Activated effector memory CD4-positive, alpha-beta T cell treated with Interleukin-2 at 50 U/mL for 16 hours (primary cell): ENCODE measurements at places on chromosomes 6 and 20.

- DNase-seq, result no peak
Measured at GRCh38 chr6:24595910-24596525, 50.0 kb downstream of the KIAA0319 start.

DNA sequence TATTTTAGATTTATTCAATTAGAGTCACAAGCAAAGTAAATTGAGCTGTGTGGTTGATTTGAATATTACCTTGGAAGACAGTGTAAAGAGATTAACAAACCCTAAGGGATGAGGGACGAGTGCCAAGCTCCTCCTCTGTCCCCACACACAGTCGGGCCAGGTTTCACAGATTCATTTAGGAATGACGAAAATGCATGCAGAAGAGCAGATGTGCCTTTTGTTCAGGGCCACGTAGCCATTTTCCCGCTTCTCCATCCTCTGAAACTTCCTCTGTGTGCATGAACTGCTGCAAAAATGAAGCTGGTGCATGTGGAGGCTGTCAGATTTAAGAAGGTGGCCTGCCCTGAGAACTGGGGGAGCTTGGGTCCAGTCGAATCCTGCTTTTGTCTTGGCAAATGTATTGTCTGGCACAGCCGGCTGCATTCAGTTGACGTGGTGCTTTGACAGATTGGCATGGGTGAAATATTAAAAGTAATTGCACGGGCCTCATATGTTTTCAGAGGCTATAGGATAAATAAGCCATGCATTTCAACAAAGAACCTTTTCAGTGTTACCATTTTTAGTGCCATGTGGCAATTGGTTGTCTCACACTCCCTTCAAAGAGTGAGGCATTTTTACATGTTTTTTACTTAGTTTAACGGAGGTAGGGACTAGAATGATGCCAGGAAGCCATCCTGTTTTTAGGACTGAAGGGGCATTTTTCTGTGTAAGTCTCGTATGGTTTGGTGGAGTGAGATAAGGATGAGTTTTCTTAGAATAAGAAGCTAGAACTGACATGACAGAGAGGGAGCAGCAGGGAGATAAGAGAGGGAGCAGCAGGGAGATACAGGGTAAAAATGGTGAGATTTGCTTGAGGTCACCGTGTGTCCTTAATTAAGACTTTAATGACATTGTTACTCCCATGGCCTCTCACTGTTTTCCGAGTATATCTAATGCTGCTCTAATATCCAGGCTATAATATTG, 361.1 kb downstream of the NRN1 start:
- no peak for DNase-seq

GRCh38 chr20:57693002-57693582, 16.7 kb downstream of the PMEPA1 start:
- DNase-seq, result no peak

DNA sequence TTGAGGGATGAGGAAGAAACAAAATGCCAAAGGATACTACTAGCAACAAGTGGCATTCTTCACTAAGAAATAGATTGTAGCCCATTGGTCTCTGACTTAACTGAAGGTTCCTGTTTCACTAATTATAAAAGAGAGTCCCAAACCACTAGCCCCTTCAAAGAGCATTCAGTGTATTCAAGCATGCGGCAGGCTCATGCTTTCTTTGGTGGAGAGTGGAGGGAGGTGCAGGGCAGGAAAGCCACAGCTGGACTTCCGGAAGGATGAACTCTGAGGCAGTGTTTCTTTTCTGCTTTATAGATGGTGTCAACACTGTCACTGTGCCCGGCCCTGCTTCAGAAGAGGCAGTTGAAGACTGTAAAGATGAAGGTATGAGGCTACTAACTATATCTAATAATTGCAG, 636.1 kb downstream of the KIF16B start:
- no peak for DNase-seq

- DNase-seq, result no peak
Measured at GRCh38 chr20:18133962-18134361, 3.7 kb upstream of the KAT14 start.

DNA sequence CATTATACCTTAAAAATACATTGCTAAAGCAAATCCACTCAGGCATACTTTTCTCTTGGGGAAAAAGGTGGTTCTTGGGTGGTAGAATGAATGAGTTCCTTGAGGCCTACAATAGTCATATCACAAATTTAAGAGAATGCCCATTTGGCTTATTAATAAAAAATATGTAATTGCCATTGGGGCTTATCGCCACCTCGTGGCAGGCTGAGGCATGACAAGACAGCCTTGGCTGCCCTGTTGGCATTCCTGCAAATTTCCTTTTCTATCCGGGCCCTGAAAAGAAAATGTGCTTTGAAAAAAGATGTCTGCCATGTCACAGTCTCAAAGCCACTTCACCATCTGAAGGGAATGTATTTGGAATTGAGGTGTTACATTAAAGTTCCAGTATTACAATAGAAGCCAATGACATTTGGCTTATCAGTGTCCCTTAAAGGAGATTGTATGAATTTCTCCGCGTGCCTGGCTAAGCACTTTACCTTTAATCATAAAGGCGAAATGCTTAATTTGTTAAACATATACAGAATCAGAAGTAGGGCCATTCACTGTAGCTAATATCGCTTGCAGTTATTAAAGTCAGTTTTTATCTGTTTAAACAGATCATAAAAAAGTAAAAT, 188.3 kb upstream of the ZFP64 start:
- no peak for DNase-seq

DNA sequence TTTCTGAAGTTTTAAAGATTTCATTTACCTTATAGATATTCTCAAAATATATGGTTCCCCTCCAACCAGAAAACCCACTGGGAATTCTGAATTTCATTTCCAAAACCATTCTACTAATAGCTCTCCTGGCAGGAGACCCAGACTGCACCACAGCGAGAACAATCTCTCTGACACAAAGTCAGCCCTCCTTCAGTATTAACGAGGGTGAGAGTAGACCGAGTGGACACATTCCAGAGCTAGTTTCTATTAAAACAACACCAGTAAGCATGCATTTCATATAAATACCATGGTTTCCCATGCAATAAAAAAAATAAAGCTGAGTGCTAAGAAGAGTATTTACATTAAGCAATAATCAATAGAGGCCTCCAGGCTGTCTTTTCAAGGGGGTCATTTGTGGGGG, 899.6 kb upstream of the SLC35B3 start:
- no peak for DNase-seq
